ENCODE measurements at places on chromosomes 3 and 15. TPM values are rescaled to one million over a fixed set of nuclear protein-coding genes. Genes with fewer than 3 reads are reported as not detected.

Gene GABRA5
- total RNA-seq: not detected

DNA sequence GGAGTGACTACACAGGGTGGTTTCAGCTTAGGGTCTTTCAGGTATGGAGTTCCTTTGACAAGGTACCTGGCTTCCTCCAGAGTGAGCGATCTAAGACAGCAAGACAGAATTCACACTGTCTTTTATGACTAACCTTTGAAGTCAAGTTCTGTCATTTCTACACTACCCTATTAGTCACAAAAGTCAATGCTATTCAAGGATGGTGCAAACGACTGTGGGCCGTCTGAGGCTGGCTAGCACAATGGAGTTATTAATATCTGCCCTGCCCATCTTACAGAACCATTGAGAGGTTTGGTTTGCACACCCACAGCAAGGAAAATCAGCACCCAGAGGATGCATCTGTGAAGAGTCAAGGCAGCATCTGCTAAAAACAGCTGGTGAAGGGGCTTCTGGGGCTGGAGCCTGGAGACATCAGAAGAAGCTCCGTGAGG lies 62.9 kb upstream of the XCR1 start:
- DNase-seq: no peak

Gene CDC25A
- 0.90 TPM for total RNA-seq

DNA sequence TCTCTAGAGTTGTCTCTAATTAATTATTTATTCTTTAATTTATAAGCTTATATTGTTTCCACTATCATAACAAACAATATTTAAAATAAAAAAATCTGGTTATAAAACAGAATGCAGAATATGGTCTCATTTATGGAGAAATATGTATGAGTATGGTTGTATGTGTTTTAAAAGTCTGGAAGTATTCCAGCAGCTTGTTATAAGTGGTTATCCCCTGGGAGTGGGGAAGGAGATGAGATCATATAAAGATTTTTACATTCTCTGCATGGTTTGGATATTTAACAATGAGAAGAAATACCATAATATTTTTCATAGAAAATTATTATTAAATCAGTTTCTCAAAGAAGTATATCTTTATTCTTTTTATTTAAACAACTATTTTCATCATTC lies 135.4 kb upstream of the MB21D2 start:
- DNase-seq: peak; percentile 22

DNA sequence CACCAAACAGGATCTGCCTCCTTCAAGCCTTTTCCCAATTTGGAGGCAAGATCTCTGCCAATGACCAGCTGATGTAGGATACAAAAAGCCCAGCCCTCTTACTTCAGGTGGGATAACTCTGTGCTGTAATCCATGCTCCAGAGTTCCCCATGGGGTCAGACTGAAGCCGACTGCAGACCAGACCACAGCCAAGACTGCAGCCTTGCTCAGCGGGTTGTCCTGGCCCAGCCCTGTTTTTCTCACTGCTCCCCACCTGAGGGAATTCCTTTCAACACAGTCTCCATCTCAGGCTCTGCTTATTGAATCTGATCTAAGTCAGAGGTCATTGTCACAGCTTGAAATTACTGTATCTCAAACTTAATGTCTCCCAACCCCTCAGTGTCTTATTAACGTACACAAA lies 207.0 kb downstream of the MYRIP start:
- DNase-seq: no peak

- no peak for DNase-seq
Observed at GRCh38 chr15:55695432-55695831, 47.5 kb downstream of the PRTG start.

DNA sequence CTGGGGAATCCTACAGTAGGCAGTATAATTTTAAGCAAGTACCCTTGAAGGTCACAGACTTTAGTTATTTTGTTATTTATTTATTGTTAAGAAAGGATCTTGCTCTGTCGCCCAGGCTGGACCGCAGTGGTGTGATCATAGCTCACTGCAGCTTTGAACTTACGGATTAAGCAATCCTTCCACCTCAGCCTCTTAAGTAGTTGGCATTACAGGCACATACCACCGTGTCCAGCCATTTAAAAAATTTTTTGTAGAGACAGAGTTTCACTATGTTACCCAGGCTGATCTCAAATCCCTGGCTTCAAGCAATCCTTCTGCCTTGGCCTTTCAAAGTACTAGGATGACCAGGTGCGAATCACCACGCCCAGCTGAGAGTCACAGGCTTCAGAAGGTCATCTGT lies 22.1 kb upstream of the SH3BP5 start:
- DNase-seq: no peak

- DNase-seq: no peak
Observed at GRCh38 chr3:21898316-21898715, 147.3 kb upstream of the ZNF385D start.

DNA sequence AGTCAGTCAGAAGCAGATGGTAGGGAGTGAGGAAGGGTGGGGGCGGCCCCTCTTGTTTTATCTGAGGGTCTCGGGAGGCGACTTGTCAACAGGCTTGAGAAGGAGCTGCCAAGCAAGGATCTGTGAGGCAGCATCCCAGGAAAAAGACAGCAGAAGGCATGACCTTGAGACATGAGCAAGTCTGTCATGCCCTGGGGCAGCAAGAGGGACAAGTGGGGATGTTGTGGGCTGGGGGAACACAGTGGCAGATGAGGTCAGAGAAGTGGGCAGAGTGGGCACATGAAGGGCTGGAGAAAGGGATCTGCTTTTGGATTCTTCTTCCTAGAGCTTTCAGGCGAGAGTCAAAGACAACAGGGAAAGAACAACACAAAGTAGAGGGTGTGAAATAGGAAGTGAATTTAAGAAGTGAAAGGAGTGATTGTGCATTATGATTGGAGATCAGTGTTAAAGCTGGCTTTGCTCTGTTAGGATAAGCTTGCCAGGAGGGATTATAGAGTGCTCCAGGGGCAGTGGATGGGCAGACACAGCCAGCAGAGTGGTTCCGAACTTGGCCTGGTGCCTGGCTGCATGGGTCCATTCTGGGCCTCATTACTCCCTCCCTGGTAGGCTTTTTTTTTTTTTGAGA lies 73.3 kb downstream of the USP13 start:
- DNase-seq: no peak

GRCh38 chr3:73624017-73624820 lies 522 bp downstream of the PDZRN3 start:
- DNase-seq: peak; percentile 70

DNA sequence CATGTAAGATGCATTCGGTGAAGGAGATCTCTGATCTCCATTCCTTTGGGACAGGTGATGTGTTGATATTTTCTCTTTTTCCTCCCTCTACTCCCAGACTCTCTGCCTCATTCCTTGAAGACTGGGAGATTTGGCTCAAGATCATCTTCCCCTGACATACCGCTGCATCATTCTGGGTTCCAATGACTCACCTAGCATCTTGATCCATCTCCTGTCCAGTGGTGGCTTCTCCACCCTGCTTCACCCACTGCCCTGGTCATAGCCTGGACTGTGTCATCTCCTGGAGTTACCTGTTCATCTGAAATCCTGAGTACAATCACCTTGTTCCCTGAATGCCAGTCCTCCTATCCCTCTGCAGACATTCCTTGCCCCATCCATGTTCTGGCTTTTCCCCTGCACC lies 57.4 kb upstream of the TRAK1 start:
- peak; percentile 52 for DNase-seq

- DNase-seq: no peak
Observed at GRCh38 chr3:197248341-197248740, 50.1 kb downstream of the DLG1 start.

- no peak for DNase-seq
Observed at GRCh38 chr3:143794793-143795462, 53.3 kb downstream of the SLC9A9 start.

- DNase-seq: peak; percentile 1
Observed at GRCh38 chr3:104397713-104398112, 969.0 kb upstream of the ALCAM start.

Gene FANCD2OS
- not detected for total RNA-seq

DNA sequence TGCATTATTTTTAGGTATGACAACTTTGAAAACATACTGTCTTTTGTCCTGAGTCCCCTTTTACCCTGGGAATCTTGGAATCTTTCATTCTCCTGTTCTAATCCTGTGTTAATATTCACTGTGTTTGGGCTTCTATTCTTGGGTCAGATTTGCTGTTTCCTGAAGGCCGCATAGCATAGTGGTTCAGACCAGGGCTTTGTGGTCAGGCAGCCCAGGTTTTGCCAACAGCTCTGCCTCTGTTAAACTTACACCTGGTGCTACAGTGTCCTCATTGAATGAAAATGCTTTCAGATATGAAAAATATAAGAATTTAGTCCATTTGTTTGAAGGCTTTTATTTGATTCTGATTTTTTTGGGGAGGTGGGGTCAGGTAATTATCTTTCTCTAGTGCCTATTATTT lies 58.4 kb downstream of the SLC25A26 start:
- no peak for DNase-seq

Gene TOPAZ1
- not detected for total RNA-seq

DNA sequence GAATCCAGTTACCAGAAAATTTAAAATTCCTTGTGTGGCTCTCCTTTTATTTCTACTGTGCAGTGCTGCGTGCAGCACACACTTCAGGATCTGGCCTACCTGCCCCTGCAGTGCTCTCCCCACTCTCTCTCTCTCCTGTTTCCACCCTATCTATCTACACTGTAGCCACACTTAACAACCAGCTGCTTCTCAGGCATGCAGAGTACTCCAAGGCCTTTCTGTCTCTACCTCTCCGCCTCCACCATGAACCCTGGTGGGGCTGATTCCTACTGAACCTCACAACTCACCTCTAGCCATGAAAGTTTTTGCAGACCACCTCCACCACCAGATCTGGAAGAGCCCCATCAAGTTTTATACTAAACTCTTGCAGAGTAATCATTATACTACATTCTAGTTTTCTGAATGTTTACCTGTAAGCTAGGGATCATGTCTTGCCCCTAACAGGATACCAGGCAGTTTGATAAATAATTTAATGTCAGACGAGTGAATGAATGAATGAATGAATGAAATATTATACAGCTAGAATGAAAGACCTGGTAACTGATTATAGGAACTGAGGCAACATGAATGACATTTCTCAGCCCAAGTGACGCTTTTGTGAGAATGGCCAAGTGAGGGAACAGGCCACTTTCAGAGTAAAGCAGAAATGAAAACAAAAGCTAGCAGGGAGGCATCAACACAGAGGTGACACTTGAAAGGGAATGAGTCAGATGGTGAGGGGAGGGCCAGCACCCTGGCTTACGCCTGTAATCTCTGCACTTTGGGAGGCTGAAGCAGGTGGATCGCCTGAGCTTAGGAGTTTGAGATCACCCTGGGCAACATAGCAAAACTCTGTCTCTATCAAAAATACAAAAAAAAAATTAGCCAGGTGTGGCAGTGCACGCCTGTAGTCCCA lies 363.5 kb downstream of the FOXP1 start:
- no peak for DNase-seq

DNA sequence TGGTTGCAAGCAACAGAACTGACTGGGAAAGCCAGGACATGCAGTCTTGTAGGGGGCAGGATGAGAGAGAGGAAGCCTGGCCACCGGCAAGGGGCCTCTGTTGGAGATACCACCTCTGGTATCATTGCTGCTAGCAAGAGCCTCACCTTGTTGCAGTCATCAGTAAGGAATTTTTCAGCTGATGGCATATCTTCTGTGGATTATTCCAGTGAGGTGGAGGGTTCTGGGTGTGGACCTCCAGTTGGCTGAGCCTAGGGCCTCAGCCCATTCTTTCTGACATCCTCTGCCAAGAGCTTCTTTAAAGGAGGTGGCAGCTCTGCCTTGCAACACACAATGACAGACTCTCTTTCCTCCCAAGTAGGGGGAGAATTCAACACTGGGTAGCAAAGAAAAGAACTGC lies 128.9 kb downstream of the AQP9 start:
- DNase-seq: no peak

DNA sequence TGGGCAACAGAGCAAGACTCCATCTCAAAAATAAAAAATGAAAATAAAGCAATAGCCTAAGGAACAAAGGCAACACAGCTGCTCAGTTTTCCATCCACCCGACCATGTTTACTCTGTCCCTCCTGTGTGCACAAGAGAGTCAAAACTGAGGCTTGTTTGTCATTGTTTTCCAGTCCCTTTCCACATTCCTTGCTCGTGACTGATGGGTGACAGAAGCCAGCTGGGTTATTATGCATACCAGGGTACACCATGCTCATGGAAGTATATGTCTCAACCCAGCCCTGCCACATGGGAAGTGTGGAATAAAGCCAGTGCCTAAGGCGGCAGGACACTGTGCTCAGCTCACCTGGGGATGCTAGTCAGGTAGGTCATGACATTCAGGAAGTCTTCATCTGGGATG lies 49.5 kb downstream of the MCF2L2 start:
- no peak for DNase-seq

- no peak for DNase-seq
Observed at GRCh38 chr15:28946803-28947202, 61.0 kb downstream of the APBA2 start.

- peak; percentile 67 for DNase-seq
Observed at GRCh38 chr3:187744169-187745151, 808 bp downstream of the BCL6 start.

Gene POPDC2
- total RNA-seq: 1.6 TPM

DNA sequence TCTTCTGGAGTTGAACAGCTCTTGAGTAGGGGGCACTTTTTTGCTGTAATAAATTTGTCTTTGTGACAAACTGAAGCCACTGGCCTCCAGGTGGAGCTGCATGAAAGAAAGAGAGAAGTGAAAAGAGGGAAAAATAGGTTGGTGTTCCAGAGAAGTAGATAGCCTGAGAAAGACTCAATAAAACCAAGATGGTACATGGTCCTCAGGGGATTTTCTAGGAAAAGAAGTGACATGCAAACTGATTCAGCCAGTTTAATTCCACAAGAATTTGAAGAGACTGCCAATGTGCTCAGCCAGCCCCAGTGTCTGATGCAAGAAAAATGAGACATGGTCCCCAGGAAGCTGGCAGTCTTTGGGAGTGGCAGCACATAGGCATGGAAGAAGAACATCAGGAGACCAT lies 152.7 kb downstream of the CD47 start:
- DNase-seq: peak; percentile 70

GRCh38 chr15:23420806-23421575 lies 26.1 kb downstream of the GOLGA6L2 start:
- DNase-seq: peak; percentile 33

Gene SLC38A3
- total RNA-seq: not detected

DNA sequence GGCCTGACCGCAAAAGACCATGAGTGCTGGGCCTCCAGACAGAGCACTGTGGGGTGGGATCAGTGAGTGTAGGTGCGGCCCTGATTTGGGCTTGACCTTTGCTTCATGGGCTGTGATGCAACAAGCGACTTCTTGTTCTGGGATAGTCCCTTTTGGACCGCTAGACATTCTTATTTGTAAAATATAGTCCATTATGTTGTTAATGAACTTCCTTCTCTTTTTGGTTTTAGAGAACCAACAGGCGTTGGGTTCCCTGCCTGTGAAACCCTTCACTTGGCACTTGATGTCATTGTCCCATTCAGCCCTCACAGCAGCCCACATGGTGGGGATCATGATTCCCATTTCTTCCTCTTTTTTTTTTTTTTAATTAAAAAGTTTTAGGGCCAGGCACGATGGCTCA lies 15.8 kb upstream of the TRH start:
- no peak for DNase-seq
